ENCODE measurements at places on chromosomes 7 and 10. TPM values are rescaled to one million over a fixed set of nuclear protein-coding genes. Genes with fewer than 3 reads are reported as not detected.

AKR1C4 gene
- total RNA-seq: not detected

RET gene
- total RNA-seq: not detected

LYZL2 gene
- not detected for total RNA-seq

DNA sequence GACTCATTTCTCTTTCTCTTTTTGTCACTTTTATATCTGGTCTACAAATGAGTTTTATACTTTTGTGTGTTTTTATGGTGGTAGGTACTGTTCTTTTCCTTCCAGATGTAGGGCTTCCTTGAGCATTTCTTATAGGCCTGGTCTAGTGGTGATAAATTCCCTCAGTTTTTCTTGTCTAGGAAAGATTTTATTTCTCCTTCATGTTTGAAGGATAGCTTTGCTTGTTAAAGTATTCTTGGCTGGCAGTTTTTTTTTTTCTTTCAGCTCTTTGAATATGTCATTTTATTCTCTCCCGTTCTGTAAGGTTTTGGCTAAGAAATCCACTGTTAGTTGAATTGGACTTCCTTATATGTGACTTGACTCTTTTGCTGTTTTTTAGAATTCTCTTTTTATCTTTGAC is 292.7 kb downstream of the RPS24 start:
- H3K36me3 ChIP-seq: no peaks in the 10 kb centered on the region
- H3K27me3 ChIP-seq: peaks cover 4% of the 10 kb centered on the region
- H3K4me3 ChIP-seq: no peak overlapping the region
- no peak for DNase-seq

DNA sequence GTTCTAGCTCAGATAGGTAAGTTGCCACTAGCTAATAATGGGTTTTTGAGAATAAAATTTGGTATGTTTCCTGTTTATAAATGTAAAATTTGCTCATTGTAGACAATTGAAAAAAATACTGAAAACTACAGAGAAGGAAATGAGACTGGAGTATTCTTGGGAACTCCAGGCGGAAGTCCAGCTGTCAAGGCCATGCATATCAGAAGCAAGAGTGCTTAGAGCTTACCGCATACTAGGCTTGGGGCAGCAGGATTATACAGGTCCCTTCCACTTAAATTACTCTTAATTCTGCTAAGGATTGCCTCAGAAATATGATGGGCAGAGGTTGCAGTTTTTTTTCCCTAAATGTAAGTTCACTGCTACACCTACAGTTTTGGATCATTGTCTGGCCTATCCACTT is 26.6 kb downstream of the UMAD1 start:
- no peak overlapping the region for H3K27ac ChIP-seq
- H3K27me3 ChIP-seq: no peaks in the 10 kb centered on the region
- H3K4me3 ChIP-seq: no peak overlapping the region
- no peaks in the 10 kb centered on the region for H3K4me1 ChIP-seq
- no peak for DNase-seq
- H3K36me3 ChIP-seq: no peaks in the 10 kb centered on the region

GRCh38 chr7:24834128-24834798 is 77.0 kb upstream of the GSDME start:
- H3K27me3 ChIP-seq: no peaks in the 10 kb centered on the region
- no peak for DNase-seq
- no peak overlapping the region for H3K27ac ChIP-seq

GRCh38 chr7:74235518-74236268 is 18.5 kb downstream of the RFC2 start:
- DNase-seq: no peak
- H3K27me3 ChIP-seq: no peaks in the 10 kb centered on the region
- no peak overlapping the region for H3K27ac ChIP-seq
- H3K4me1 ChIP-seq: no peaks in the 10 kb centered on the region
- H3K36me3 ChIP-seq: no peaks in the 10 kb centered on the region
- no peak overlapping the region for H3K4me3 ChIP-seq

- H3K27me3 ChIP-seq: no peaks in the 10 kb centered on the region
- H3K36me3 ChIP-seq: no peaks in the 10 kb centered on the region
- H3K4me3 ChIP-seq: no peak overlapping the region
- no peak for DNase-seq
Observed at GRCh38 chr7:79302293-79302692, 151.2 kb downstream of the MAGI2 start.

DNA sequence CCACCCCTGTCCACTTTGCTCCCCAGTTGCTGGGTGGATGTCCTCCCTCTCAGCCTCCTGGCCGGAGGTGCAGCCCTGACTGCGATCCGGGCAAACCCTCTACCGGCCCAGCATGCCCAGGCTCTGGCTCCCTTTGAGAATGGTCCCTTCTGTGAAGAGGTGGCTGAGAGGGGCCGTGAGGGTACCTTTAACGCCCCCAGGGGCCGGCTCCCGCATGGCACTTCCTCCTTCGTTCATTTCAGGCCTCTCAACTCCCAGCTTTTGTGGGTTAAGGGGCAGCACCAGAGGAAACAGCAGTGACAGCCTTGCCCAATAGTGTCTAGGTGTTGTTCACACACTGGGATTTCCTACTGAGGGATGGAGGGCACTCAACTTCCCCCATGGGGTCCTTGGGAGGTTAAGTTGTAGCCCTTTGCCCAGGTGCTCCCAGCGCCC is 33.2 kb upstream of the HABP2 start:
- H3K27me3 ChIP-seq: no peaks in the 10 kb centered on the region
- no peaks in the 10 kb centered on the region for H3K36me3 ChIP-seq
- no peaks in the 10 kb centered on the region for H3K4me1 ChIP-seq
- no peak for DNase-seq

- H3K4me1 ChIP-seq: no peaks in the 10 kb centered on the region
- H3K27me3 ChIP-seq: no peaks in the 10 kb centered on the region
- H3K4me3 ChIP-seq: no peak overlapping the region
- H3K27ac ChIP-seq: no peak overlapping the region
Observed at GRCh38 chr7:117839507-117839906, 33.7 kb downstream of the CTTNBP2 start.

DNA sequence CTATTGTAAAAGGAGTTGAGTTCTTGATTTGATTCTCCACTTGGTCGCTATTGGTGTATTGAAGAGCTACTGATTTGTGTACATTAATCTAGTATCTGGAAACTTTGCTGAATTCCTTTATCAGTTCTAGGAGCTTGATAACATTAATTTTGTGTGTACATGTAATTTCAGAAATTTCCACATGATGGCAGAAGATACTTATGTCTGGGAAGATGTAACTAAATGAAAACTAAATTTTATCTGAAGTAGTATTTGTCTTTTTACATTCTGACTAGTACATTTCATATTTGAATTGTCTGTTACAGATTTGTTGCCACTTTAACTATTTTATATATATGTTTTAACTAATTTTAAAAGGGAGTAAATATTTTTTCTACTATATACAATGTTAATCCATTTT is 27.6 kb downstream of the SDHAF3 start:
- no peaks in the 10 kb centered on the region for H3K36me3 ChIP-seq
- no peaks in the 10 kb centered on the region for H3K4me1 ChIP-seq
- H3K27me3 ChIP-seq: no peaks in the 10 kb centered on the region
- H3K27ac ChIP-seq: no peak overlapping the region

DNA sequence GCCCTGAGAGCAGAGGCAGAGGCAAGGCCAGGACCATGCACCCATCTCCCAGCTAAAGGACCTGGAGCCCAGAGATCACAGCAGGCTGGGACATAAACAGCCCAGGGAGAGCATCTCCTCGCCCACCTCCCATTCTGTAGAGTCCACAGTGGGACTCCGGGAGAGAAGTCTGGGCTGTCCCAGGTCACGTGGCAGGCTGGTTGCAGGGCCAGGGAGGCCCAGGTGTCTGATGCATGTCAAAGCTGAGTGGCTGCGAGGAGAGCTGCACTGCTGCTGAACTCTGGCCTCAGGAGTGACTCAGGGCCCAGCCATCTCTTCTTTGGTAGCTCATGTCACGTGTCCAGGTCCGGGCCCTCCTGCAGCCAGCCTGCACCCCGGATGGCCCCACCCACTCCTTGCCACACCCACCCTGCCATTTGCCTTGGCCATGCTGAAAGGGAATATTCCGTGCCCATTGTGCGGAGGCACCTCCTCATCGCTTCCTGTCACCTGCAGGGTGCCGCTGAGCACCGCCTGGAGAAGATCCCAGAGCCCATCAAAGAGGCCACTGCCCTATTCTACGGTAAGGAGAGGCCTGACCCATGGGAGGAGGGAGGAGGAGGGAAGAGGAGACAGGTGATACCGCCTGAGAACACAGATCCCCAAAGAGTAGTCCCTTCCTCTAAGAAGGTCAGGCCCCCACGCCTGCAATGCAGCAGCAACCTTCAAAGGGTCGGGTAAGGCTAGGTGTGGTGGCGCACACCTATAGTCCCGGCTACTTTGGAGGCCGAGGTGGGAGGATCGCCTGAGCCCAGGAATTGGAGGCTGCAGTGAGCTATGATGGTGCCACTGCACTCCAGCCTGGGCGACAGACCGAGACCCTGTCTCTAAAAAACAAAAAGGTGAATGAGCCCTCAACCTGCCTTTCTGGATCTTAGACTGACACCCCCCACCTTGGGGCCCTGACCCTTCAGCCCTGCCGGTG is 12.6 kb upstream of the SH2B2 start:
- no peaks in the 10 kb centered on the region for H3K4me1 ChIP-seq
- H3K36me3 ChIP-seq: no peaks in the 10 kb centered on the region
- DNase-seq: peak; percentile 96
- H3K4me3 ChIP-seq: no peak overlapping the region

DNA sequence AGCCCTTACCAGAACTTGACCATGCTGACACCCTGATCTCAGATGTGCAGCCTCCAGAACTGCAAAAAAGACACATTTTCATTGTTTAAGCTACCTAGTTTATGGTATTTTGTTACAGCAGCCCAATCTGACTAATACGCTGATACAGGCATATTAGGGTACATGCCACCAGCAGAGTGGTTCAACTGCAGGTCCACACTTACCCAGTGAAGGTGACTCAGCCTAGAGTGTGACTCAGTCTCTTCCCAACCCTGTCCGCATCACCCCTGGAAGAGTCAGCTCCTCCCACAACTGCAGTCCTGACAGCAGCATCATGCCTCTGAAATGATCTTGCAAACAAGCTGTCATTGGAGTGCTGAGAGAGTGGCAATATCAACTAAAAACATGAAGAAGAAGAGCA is 30.8 kb upstream of the GOT1 start:
- no peak overlapping the region for H3K27ac ChIP-seq
- H3K4me1 ChIP-seq: no peaks in the 10 kb centered on the region
- DNase-seq: no peak
- H3K4me3 ChIP-seq: no peak overlapping the region
- H3K27me3 ChIP-seq: no peaks in the 10 kb centered on the region
- H3K36me3 ChIP-seq: no peaks in the 10 kb centered on the region

GRCh38 chr7:131097662-131098376 is 229.9 kb upstream of the MKLN1 start:
- peaks cover 6% of the 10 kb centered on the region for H3K4me1 ChIP-seq
- H3K36me3 ChIP-seq: peaks cover 85% of the 10 kb centered on the region
- no peak overlapping the region for H3K27ac ChIP-seq

DNA sequence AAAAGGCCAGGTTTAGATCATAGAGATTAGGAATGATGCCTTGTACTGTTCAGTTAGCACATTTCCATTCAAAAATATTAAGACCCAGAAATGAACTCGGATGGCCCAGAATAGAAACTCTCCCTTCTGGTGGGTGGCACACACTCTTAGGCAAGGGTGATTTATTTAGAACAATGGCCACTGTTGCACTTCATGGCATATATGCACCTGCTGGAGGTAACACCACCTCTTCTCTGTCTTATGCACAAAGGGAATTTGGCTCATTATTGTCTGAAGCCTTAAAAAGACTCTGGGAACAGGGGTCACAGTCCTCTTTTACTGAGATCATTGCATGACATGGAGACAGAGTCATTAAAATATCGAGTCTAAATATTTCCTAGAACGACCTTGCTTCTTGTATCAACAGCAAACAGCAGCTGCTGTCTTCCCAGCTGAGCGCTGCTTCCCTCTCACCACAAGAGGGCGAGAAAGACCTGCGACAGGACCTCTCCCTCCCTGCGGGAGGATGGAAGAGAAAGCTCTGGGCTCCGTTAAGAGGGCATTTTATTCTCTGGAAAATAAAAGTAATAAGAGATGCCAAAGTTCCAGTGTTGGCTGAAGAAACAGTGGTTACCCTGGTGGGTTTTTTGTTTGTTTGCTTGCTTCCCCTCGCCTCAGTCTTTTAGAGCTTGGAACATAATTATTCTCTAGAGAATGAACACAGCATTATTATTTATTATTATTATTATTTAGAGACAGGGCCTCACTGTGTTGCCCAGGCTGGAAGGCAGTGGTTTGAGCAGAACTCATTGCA is 13.5 kb upstream of the BAMBI start:
- DNase-seq: peak; percentile 63
- no peak overlapping the region for H3K4me3 ChIP-seq
- H3K4me1 ChIP-seq: no peaks in the 10 kb centered on the region
- H3K36me3 ChIP-seq: no peaks in the 10 kb centered on the region
- H3K27me3 ChIP-seq: no peaks in the 10 kb centered on the region

- no peaks in the 10 kb centered on the region for H3K36me3 ChIP-seq
- no peak overlapping the region for H3K27ac ChIP-seq
- DNase-seq: no peak
- no peaks in the 10 kb centered on the region for H3K27me3 ChIP-seq
- no peaks in the 10 kb centered on the region for H3K4me1 ChIP-seq
Observed at GRCh38 chr7:95897557-95898251, 125.3 kb downstream of the DYNC1I1 start.

Measured in PC-9 (cell line).